ENCODE measurements at places on chromosomes 5 and 9.

DNA sequence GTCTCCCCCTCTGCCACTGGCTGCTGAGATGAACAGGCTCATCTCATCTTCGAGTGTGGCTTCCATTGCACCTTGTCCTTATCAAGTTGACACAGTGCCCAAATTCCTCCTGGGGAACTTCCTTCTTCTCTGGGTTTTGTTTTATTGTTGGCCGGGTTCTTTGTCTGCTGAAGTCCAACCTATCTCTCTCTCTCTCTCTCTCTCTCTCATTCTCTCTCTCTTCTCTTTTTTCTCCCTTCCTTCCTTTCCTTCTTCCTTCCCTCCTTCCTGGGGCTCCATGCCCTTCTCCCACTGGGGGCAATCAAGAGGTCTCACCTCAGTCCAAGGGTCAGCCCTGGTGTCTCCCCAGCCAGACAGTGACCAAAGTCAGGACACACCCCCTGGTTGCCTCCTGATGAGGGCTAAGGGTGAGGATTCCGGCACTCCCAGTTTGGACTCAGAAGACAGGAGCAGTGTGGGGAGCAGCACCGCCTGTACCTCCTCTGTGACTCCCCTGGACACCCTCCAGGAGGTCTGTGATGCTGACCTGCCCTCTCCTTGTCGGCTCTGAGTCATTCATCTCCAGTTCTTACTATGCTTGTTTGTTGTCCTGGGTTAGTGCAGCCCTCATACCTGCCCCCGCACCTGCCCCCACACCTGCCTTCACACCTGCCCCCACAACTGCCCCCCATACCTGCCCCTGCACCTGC, 30.7 kb downstream of the KCNT1 start:
- DNase-seq: no peak

DNA sequence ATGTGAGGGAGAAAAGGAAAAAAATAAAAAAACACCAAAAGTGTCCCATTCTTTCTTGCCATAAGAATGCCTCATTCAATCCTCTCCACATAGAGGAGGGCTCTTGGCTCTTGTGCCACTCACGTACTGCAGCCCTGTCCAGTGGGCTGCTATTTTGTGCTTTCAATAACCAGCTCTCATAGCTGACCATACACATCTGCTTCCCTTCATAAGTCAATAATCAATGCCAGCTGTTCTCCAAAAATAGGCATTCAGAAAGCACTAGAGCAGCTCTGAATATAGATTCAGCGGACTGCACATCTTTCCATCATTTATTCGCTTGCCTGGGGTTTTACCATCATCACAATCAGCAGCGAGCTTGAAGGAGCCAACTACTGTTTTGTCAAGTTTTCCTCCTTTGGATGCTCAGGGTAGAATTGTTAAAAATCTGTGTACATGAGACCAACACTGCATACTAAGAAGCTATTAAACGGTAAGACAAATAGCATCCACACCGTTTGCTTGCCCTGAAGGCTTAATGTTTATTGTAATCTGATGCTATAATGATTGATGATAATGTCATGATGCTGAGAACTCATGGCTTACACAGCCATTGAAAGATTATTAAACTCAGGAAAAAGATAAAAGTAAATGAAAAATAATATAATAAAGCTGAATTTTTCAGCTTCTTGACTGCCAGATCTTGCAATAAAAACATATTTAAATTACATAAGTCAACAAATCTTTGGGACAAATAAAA, 80.0 kb downstream of the OXCT1 start:
- no peak for DNase-seq

- DNase-seq: no peak
Measured at GRCh38 chr5:95081500-95081960, 203.4 kb downstream of the MCTP1 start.

DNA sequence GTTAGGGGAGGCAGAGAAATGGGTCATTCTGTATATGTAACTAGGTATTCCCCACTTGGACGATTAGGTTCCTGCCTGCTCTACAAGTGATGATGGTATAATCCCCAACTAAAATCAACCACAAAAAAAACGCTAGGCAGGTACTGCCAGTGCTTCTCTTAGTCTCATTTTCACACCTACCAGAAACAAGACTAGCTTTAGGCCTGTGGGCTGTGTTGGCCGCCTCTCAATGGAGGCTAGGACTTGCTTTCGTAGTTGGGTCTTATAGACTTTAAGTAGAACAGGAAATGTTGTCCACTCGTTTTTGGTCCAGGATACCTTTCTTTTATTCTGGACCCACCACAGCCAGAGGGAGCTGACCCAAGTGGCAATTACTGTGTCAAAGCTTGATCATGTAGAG, 111.8 kb downstream of the UNC13B start:
- no peak for DNase-seq

DNA sequence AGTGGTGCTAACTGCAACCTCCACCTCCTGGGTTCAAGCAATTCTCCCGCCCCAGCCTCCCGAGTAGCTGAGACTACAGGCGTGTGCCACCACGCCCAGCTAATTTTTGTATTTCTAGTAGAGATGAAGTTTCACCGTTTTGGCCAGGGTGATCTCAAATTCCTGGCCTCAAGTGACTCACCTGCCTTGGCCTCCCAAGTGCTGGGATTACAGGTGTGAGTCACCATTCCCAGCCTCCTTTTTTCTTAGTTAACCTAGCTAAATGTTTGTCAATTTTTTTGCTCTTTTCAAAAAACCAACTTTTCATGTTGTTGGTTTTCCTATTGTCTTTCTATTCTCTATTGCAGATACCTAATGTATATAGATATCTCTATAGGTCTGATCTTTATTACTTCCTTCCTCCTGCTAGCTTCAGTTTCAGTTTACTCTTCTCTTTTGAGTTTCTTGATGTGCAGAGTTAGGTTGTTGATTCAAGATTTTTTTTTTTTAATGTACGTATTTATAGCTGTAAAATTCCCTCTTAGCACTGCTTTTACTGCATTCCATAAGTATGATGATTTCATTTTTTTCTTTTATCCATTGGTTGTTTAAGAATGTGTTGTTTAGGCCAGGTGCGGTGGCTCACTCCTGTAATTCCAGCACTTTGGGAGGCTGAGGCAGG, 32.9 kb downstream of the FGD3 start:
- DNase-seq: no peak

GRCh38 chr5:75130818-75131349, 78.5 kb upstream of the GCNT4 start:
- no peak for DNase-seq

DNA sequence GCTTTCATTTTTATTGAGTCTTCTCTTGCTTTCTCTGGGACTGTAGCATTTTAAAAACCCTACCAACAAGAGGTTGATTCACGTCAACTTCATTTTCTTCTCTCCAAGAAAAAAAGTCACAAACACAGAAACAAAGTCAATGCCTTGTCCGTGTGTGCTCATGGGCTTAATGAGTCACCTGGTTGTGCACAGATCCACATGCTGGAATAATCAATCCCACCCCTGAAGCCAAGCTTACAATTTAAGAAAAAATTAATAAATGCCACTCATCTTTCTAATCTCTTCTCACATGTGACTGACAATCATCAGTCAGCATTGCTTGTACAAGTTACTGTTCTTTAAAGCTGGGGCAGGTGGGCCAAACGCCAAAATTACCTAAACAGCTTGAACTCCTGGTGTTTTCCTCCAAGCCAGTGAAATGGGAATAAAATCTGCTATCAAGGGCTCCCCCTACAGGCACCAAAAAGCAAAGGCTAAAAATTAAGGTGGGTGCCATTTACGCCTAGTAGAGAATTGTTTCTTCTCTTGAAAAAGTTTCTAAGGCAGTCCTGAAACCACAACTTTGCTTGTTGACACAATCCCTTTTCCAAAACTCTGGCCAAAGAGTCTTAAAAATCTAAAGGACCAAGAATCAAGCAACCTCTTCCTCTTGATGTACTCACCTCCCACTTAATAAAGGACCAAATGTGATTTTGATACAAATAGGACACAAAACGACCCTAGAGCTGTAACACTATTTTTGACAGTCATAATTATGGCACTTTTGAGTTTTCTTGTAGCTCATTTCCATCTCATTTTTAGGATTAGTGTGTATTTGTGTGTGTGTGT, 21.3 kb downstream of the TRMO start:
- DNase-seq: no peak

DNA sequence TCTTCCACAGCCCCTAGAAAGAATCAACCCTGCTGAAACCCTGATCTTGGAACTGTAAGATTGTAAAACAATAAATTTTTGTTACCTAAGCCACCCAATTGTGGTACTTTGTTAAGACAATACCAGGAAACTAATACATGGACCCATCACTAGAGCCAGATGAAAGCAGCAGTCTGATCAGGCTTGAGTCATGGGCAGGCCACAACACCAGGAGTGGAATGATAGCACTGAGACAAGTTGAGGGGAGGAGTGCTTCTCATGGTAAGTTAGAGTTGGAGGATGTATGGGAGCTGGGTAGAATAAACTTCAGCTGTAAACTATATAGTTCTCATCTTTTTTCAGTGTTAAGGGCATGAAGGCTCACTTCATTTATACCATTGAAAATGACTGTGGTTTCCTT, 164.4 kb upstream of the OR13F1 start:
- no peak for DNase-seq

DNA sequence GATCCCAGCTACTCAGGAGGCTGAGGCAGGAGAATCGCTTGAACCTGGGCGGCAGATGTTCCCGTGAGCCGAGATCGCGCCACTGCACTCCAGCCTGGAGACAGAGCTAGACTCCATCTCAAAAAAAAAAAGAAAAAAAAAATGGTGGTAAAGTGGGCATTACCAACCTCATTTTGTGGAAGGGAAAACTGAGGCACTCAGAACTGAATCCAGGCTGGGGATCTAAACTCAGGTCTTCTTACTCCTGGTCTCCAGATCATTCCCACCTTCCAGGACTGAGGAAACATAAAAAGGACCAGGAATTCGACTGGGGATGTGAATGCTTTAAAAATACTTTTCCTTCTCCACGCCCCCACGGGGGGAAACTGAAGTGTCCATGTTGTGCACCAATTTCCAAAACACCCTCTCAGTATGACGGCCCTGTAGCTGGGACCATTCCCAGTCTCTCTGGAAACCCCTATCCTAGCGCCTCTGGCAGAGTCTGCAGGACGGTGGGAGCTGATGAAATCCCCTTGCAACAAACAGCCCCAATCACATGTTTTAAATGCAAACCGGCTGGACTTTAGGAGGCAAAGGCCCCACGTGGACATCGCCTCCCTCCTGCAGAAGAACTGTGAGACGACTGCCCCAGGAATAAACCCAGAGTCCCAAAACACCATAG, 8.9 kb upstream of the AKNA start:
- no peak for DNase-seq

GRCh38 chr5:52466113-52466512, 321.6 kb upstream of the ITGA1 start:
- DNase-seq: no peak

GRCh38 chr5:168529374-168530234, 499 bp downstream of the FBLL1 start:
- DNase-seq: no peak
